NCI-H510A (cell line): ENCODE measurements at places on chromosomes 12 and 14.

DNA sequence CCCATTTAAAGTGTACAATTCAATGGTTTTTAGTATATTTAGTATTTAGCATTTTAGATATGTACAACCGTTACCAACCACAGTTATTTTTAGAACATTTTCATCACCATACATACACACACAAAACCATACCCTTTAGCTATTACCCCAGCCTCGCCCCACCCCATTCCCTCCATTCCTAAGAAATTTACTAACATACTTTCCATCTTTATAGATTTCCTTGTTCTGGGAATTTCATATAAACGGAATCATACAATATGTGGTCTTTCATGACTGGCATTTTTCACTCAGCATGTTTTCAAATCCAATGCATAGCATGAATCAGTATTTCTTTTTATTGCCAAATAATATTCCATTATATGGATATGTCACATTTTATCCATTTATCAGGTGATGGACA lies 101.5 kb downstream of the TAOK3 start:
- DNase-seq, result no peak

DNA sequence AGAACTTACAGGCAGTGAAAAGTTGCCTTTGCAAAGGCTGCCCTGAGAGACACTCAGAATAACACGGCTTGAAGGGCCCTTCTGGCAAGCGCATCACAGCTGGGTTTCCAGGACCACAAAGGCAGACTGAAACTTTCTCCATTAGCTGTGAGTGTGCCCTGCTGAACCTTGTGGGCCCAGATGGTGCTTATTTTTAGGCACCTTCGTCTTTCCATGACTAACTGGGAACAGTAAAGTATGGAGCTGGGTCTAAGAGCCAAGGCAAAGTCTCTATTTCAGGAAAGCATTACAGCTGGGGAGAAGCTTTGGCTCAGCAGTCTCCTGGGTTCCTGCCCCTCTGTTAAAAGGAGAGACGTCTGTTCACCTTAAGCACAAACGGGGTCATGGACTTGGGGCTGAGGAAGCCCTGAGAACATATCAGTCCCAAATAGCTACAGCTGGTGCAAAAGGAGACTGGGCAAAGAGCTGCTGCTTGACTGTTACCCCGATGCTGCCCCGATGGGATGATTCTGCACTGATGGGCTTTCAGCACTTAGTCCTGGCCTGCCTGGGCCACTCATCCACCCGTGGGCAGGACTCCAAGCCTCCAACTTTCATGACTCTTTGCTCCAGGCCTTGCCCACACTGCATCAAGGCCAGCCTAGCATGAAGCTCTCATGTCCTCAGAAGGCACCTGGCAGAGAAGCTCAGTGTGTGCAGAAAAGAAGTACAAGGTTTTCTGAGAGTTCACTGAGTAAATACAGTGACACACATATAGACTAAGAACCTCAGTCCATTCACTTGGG lies 248.3 kb downstream of the PHLDA1 start:
- DNase-seq, result peak; percentile 14

DNA sequence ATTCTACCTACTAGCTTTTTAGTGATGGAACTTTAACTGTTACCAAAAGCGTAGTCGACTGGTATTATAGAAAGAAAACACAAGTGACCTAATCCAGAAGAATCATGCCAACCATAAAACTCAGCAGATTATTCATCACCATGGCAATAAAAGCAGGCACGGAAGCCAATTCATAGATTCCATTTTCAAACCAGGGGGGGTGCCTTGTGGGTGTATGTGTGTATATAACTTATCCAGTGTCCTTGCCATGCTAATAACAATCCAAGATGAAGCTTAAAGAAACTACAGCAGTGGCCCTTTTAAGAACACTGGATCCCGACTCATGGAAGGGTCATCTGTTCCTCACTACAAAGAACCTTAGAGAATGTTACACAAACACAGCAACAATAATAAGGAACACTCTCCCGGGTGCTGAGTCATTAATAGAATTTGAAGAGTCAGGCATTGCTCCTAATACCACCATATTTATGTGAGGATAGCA lies 61.0 kb downstream of the EPS8 start:
- DNase-seq, result no peak

- DNase-seq, result peak; percentile 43
Measured at GRCh38 chr14:102096569-102097188, 9.8 kb upstream of the HSP90AA1 start.

DNA sequence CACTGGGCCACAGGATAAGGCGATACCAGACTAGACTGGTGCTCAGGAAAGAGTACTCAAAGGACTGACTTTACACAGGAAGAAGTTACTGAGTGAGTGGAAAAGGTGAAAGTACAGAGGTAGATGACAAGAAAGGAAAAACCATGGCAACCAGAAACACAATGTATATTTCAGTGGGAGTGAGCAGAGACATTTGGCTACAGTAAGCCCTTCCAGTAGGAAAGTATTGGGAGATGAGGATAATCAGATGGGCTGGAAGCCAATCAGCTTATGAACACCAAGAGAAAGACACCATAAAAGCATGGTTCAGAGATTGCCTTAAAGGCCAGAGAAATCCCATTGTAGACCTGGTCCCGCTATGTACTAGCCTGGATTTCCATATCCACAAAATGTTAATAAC lies 51.6 kb downstream of the TMTC1 start:
- no peak for DNase-seq

DNA sequence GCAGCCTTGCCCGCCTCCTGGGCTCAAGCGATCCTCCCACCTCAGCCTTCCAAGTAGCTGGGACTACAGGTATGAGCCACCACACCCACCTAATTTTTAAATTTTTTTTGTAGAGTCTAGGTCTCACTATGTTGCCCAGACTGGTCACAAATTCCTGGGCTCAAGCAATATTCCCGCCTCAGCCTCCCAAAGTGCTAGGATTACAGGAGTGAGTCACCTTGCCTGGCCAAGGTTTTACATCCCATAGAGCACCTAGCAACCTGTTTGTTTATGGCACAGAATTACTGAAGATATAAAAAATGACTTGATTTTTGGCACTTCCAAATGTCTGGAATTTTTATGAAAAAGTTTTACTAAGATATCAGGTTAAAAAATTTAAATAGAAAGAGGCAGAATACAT lies 16.5 kb downstream of the MYO1A start:
- no peak for DNase-seq

GRCh38 chr12:57040750-57041149 lies 9.2 kb downstream of the MYO1A start:
- no peak for DNase-seq

DNA sequence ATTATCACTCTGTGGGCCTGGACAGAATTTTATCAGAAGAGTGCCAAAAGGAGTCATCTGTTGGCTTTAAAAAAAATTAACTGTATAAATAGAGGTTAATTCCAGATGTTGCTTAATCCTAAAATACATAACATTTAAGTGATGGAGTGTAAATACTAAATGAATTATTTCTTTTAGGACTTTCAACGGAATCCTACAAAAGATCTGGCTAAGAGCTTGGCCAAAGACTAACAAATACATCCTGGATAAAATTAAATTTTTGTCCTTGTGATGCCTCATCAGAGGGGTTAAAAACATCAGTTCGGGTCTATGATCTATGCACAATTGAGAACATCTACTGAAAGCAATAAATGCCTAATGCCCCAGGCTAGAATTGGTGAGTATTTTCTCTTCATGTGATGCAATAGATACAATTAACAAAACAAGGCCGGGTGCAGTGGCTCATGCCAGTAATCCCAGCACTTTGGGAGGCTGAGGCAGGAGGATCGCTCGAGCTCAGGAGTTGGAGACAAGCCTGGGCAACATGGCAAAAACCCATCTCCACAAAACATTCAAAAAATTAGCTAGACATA lies 49.8 kb upstream of the RAP1B start:
- no peak for DNase-seq

GRCh38 chr12:89414322-89414721 lies 62.0 kb upstream of the DUSP6 start:
- no peak for DNase-seq

DNA sequence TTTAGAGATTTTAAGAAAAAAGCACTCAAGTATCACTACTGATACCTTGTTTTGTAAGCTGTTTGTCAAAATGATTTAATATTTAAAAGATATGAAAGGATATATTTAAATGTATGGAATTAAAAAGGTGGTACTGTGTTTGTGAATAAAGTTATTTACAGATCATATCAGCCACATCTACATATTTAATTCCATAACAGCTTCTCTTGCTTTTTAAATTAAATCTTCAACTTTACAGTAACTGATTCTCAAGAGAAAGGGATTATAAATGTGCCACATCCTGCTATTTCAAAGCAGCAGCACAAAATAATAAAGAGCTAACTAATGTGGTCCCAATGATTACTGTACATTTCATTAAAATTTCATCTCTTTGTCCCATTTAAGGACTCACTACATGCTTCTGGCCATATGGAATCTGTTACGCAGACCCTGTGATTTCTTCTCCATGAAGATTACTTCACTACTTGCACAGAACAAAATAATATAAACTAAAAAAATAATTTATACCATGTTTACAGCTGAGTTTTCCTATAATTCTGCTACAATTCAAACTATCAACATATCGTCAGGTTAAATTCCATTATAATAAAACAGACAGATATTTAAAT lies 117.8 kb downstream of the MED13L start:
- no peak for DNase-seq

DNA sequence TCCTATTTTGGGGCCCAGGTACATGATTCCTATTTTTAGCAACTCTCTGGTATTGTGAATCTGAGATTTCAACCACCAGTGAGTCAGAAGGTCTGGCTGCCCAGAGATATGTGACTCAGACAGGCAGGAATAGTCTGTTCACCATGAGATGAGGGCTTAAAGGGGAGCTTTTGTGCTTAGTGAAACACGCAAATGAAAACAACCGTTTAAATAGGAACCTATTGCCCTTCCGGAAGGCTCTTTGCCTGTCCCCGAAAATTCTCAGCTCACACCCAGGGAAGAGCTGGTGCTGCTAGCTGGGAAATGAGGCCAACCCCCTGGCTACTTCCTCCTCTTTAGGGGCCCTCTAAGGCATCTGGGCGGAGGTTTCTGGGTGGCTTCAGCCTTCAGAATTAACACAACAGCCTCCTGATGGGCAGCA lies 283.6 kb downstream of the CACNA1C start:
- DNase-seq, result no peak

- DNase-seq, result no peak
Measured at GRCh38 chr12:58202933-58203718, 261.8 kb downstream of the ATP23 start.

- DNase-seq, result no peak
Measured at GRCh38 chr14:52131640-52132320, 62.9 kb upstream of the NID2 start.

DNA sequence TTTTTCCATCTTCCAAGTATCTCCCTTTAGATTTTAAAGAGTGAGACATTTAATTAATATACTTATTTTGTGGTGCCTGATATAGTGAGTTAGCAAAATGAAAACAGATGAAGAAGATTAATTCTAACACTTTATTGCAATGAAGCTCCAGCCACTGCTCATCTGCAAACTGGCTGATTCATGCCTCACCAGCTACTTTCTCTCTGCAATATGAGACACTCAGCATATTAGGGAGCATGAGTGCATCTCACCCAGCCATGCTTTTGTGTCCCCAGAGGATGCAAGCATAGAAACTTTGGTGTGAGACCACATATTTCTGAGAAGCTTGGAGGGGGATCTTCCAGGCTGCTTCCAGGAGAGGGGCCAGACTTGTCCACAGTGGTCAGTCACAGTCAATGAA lies 148.6 kb downstream of the BMP4 start:
- DNase-seq, result no peak

- DNase-seq, result no peak
Measured at GRCh38 chr12:11734580-11735180, 85.2 kb downstream of the ETV6 start.

- DNase-seq, result no peak
Measured at GRCh38 chr12:80291108-80291754, 152.8 kb upstream of the PTPRQ start.
